Activated naive CD4-positive, alpha-beta T cell treated with anti-CD3 and anti-CD28 coated beads, Interleukin-2, amount 10 ng/mL, durations not matched to agents 5 hours and 36 hours (primary cell): ENCODE measurements at places on chromosomes 5 and 9. TPM values are rescaled to one million over a fixed set of nuclear protein-coding genes. Genes with fewer than 3 reads are reported as not detected.

The IL33 gene
- total RNA-seq = not detected

The BHMT2 gene
- total RNA-seq = not detected

The OBP2A gene
- not detected for total RNA-seq

The LIX1 gene
- total RNA-seq = not detected

The KCNV2 gene
- not detected for total RNA-seq

The C8G gene
- total RNA-seq = 0.98 TPM

The NOXA1 gene
- total RNA-seq = 1.2 TPM

The SLC1A3 gene
- not detected for total RNA-seq

The CTXN3 gene
- not detected for total RNA-seq

The MCTP1 gene
- total RNA-seq = not detected

The EMB gene
- total RNA-seq = 156 TPM

The NUTM2G gene
- not detected for total RNA-seq

The COL23A1 gene
- total RNA-seq = 0.18 TPM

The ANKRD31 gene
- 0.15 TPM for total RNA-seq

The LHX6 gene
- not detected for total RNA-seq

The FIBCD1 gene
- total RNA-seq = not detected

The F2RL2 gene
- total RNA-seq = not detected

The UNC5A gene
- not detected for total RNA-seq

The RUSC2 gene
- total RNA-seq = 2.6 TPM

The KLF4 gene
- total RNA-seq = not detected

The PPP3R2 gene
- total RNA-seq = not detected

The ADAMTS13 gene
- total RNA-seq = 1.6 TPM

The UBLCP1 gene
- 32.9 TPM for total RNA-seq

The NME5 gene
- not detected for total RNA-seq

The SPRY4 gene
- 1.3 TPM for total RNA-seq

The LYSMD3 gene
- 21.8 TPM for total RNA-seq

The SNX18 gene
- total RNA-seq = 24.9 TPM

The SYK gene
- 0.22 TPM for total RNA-seq

The ANKRD34B gene
- total RNA-seq = not detected

The LRRC26 gene
- not detected for total RNA-seq
